Ascending aorta (tissue), 2 donors: ENCODE measurements at places on chromosomes 6 and 20.

DNA sequence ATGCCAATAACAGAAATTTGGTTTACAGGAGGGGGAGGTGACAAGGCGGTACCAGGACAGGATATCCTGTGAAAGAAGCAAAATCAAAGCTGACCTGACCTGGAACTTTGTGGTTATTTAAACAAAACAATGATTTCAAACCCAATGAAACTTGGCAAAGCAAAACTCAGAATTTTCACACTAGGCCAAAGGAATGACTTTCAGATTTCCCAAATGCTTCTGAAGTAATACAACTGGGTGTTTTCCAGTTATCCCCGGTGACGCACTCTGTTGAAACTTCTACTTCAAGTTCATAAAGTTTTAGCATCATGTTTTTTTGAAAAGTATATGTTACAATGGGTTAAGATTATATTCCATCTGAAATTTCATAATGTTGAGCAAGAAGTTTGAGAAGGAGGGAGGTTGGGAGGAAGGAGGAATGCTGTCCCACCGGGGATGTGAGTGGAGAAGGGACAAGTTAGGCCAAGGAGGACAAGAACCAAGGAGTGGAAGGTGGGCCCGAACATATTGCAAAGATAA lies 78.1 kb upstream of the TRAF3IP2 start:
- H3K27me3 ChIP-seq: no peaks in the 10 kb centered on the region
- H3K36me3 ChIP-seq: peaks cover 3% of the 10 kb centered on the region
- H3K27ac ChIP-seq: peak overlapping the region; percentile 83

GRCh38 chr6:165635965-165636364 lies 27.1 kb downstream of the PDE10A start:
- no peak overlapping the region for H3K4me3 ChIP-seq
- H3K27me3 ChIP-seq: no peaks in the 10 kb centered on the region
- DNase-seq: no peak
- H3K27ac ChIP-seq: no peak overlapping the region

DNA sequence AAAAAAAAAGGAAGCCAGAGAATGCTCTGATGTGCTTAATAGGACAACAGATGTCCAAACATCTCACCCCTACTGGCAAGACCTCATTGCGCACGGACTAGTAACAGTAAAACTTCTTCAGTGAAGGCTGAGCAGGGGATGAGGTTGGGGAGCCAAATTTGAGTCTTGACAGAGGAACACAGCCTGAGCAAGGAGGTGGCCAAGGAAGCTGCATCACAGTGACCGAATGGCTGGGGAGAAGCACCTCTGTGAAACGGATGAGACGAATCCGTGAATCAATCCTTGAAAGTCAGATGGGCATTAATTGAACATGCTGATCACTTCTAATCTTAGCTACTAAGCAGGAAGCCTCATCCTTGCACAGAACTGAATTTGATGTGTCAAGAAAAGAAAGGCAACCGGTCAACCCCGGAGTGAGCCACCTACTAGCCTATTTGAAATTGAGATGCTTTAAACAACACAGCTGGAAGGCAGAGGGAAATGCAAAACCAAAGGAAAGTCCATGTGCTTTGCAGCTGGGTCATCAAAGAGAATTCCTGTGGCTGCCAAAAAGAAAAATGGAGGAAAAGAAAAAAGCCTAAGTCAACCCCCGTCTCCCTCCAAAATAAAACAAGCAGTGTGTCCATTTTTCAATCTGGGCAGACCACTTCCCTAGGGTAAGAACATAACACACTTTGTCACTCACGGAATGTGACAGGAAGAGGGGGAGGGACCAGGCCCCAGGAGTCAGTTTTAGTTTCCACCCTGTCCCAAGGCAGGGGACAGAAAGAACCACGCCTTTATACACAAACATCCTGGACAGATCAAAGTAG lies 29.5 kb downstream of the PXDC1 start:
- no peak for DNase-seq
- no peaks in the 10 kb centered on the region for H3K27me3 ChIP-seq
- H3K4me1 ChIP-seq: peaks cover 20% of the 10 kb centered on the region
- no peak overlapping the region for H3K4me3 ChIP-seq
- H3K27ac ChIP-seq: peak overlapping the region; percentile 72

GRCh38 chr6:30483677-30484279 lies 5.5 kb upstream of the HLA-E start:
- DNase-seq: no peak
- H3K4me3 ChIP-seq: no peak overlapping the region
- no peak overlapping the region for H3K27ac ChIP-seq
- no peaks in the 10 kb centered on the region for H3K36me3 ChIP-seq

- no peak overlapping the region for H3K27ac ChIP-seq
- no peaks in the 10 kb centered on the region for H3K27me3 ChIP-seq
Measured at GRCh38 chr6:129793447-129793846, 67.7 kb downstream of the TMEM244 start.

GRCh38 chr20:38249536-38250310 lies 10.8 kb downstream of the KIAA1755 start:
- DNase-seq: peak; percentile 9
- no peaks in the 10 kb centered on the region for H3K27me3 ChIP-seq
- no peak overlapping the region for H3K27ac ChIP-seq

DNA sequence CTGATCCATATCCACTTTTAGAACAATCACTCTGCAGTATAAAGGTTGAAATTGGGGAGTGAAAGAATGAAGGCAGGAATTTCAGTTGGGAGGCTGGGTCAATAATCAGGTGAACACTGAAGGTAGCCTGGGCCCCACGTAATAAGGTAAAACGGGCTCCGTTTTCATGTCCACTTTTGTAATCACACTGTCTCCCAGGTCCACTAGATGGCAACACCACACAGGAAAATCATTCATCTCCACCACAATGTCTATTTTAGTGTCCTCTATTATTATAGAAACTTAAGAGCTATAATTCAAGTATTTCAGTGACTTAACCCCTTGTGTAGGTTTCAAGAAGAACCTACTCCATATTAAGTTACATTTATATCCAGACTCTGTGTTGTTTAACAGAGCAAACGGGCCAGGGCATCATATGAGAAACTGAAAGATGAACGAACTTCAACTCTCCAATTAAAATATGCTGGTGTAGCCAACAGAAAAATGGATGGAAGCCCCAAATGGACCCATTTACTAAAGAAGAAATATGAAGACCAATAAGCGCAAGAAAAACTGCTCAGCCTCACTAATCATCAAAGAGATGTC lies 45.9 kb upstream of the MC3R start:
- H3K27ac ChIP-seq: no peak overlapping the region
- H3K36me3 ChIP-seq: no peaks in the 10 kb centered on the region
- no peaks in the 10 kb centered on the region for H3K4me1 ChIP-seq
- H3K27me3 ChIP-seq: no peaks in the 10 kb centered on the region

DNA sequence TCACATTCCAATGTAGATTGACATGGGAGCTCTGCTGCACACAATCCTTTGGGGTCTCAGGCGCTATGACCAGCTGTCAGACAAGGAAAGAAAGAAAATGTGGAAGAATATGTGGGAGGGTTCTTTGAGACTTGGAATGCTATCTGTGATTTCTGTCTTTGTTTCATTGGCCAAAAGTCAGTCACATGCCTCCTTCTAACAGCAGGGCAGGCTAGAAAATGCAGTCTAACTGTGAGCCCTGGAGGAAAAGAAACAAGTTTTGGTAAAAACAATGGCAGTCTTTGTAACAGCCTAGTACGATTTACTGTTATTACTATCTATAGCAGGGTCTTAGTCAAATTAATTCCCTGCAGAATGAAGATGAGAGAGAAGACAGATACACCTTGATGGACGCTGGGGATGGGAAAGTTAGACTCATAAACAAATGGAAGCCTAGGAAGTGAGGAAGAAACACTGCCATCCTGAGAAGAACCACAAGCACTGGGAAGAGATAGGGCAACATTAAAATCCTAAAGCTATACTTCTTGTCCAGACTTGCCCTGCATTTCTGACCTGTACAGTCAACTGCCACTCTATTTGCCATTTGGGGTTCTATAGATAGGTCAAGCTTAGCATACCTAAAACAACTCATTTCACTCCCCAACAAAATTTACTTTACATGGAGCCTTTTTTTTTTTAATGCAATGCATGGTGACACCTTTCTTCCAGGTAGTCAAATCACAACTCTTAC lies 833.0 kb downstream of the KIF16B start:
- H3K27me3 ChIP-seq: no peaks in the 10 kb centered on the region
- no peak overlapping the region for H3K27ac ChIP-seq
- H3K4me1 ChIP-seq: no peaks in the 10 kb centered on the region
- no peaks in the 10 kb centered on the region for H3K36me3 ChIP-seq

GRCh38 chr20:31708736-31709534 lies 13.7 kb downstream of the BCL2L1 start:
- H3K36me3 ChIP-seq: peaks cover 18% of the 10 kb centered on the region
- H3K27ac ChIP-seq: peak overlapping the region; percentile 98
- H3K4me3 ChIP-seq: no peak overlapping the region

DNA sequence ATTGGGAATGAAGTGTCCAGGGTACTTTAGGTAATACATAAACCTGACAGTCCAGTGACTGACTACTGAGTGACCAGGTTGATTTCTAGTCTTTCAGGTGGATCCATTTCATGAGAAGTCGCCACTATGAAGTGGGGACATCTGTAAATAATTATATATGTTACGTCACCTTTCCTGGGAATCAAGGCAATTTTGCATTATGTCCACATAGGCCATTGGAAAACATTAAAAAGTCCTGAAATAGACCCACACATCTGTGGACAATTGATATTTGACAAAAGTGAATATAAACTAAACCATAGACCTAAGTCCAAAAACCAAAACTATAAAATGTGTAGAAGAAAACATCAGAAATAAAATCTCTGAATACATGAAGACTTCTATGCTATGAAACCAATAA lies 231.5 kb downstream of the C6orf118 start:
- no peak overlapping the region for H3K4me3 ChIP-seq
- H3K27ac ChIP-seq: no peak overlapping the region
- H3K36me3 ChIP-seq: no peaks in the 10 kb centered on the region
- no peaks in the 10 kb centered on the region for H3K27me3 ChIP-seq
- no peak for DNase-seq

DNA sequence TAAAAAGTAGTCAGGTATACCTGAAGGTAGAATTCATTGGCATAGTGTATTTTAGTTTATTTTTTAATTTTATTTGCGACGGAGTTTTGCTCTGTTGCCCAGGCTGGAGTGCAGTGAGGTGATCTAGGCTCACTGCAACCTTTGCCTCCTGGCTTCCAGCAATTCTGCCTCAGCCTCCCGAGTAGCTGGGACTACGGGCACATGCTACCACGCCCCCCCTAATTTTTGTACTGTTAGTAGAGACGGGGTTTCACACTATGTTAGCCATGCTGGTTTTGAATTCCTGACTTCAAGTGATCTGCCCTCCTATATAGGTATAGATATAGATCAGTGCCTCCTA lies 102.8 kb upstream of the PRSS16 start:
- no peaks in the 10 kb centered on the region for H3K36me3 ChIP-seq
- H3K27ac ChIP-seq: no peak overlapping the region
- DNase-seq: no peak
- H3K4me3 ChIP-seq: peak overlapping the region; percentile 85

DNA sequence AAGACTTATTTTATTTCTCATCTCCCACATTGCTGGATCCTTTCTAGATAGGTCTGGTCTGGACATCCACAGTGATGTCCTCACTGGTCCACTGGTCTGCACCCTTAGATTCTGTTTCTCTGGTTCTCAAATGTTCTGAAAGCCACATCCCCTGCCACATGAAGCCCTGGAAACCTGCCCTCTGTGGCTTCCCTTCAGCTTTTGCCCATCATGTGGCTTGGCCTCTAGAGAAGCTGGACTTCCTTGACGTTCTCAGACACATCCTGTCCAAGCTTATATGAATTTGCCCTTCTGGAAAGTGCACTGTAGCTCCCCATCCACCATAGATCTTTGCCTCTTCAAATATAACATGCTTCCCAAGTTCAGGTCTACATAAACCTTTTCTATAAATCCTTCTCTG lies 18.5 kb downstream of the CST4 start:
- H3K27ac ChIP-seq: no peak overlapping the region
- no peak for DNase-seq
- no peaks in the 10 kb centered on the region for H3K27me3 ChIP-seq
- H3K4me1 ChIP-seq: no peaks in the 10 kb centered on the region
- no peaks in the 10 kb centered on the region for H3K36me3 ChIP-seq

GRCh38 chr6:123089226-123089625 lies 93.2 kb downstream of the CLVS2 start:
- no peaks in the 10 kb centered on the region for H3K4me1 ChIP-seq
- no peaks in the 10 kb centered on the region for H3K27me3 ChIP-seq
- DNase-seq: no peak
- H3K27ac ChIP-seq: no peak overlapping the region
- no peak overlapping the region for H3K4me3 ChIP-seq

DNA sequence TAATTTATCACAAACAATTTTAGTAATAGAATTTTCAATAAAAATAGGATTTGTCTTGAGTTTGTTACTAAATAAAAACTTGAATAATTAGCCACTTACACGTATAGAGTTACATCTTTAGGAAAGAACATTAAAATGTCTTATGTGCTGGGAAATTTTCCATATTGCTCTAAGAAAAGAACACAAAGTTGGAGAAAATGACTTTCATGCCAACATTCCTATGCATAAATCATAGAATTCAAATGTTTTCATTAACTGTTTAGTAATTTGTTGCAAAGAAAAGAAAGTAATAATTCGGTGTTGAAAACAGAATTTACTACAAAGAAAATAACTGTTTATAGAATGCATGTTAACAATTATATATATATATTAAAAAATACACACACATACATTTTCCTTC lies 4.7 kb upstream of the TBC1D32 start:
- DNase-seq: no peak
- no peak overlapping the region for H3K4me3 ChIP-seq
- H3K4me1 ChIP-seq: no peaks in the 10 kb centered on the region
- H3K27ac ChIP-seq: no peak overlapping the region
- no peaks in the 10 kb centered on the region for H3K27me3 ChIP-seq

- DNase-seq: no peak
- no peaks in the 10 kb centered on the region for H3K36me3 ChIP-seq
- no peaks in the 10 kb centered on the region for H3K27me3 ChIP-seq
Measured at GRCh38 chr6:109257494-109257893, 124.8 kb downstream of the CD164 start.

GRCh38 chr6:77034161-77034560 lies 429.1 kb downstream of the HTR1B start:
- H3K4me3 ChIP-seq: no peak overlapping the region
- H3K27ac ChIP-seq: no peak overlapping the region
- no peaks in the 10 kb centered on the region for H3K27me3 ChIP-seq
- no peak for DNase-seq
- H3K36me3 ChIP-seq: no peaks in the 10 kb centered on the region

- DNase-seq: no peak
- H3K4me3 ChIP-seq: peak within 1 kb of the TSS; percentile 62
Measured at GRCh38 chr6:106974336-106974998, at the start of gene CD24. CD24 (minus strand) TSS chr6:106974729; CDS start chr6:106974646, 83 bp downstream.

GRCh38 chr6:108622641-108623298 lies 62.1 kb downstream of the FOXO3 start:
- no peaks in the 10 kb centered on the region for H3K27me3 ChIP-seq
- peaks cover 27% of the 10 kb centered on the region for H3K4me1 ChIP-seq
- DNase-seq: peak; percentile 87
- H3K27ac ChIP-seq: peak overlapping the region; percentile 55

GRCh38 chr6:109978174-109979032 lies at the start of gene GPR6:
GPR6 (plus strand) TSS chr6:109978311; CDS start chr6:109979113, 802 bp downstream.
- no peaks in the 10 kb centered on the region for H3K4me1 ChIP-seq
- no peak within 1 kb of the TSS for H3K4me3 ChIP-seq
- no peak for DNase-seq
